Activated CD4-positive, alpha-beta T cell treated with anti-CD3 and anti-CD28 coated beads for 4 hours (primary cell): ENCODE measurements at places on chromosomes 2 and 18.

- DNase-seq = no peak
Measured at GRCh38 chr2:207787017-207787416, 17.3 kb upstream of the FZD5 start.

DNA sequence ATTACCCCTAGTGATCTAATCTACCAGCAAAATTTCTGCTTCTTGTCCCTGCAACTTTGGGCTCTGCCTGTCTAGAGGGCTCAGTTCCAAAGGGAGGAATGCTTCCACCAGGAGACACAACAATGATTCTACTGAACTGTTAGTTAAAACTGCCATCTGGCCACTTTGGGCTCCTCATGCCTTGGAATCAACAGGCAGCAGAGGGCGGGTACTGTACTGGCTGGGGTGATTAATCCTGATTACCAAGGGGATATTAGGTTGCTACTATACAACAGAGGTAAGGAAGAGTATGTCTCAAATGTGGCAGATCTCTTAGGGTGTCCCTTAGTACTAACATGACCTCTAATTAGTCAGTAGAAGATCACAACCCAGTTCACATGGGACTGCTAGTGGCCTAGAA, 21.4 kb downstream of the HADHA start:
- no peak for DNase-seq

DNA sequence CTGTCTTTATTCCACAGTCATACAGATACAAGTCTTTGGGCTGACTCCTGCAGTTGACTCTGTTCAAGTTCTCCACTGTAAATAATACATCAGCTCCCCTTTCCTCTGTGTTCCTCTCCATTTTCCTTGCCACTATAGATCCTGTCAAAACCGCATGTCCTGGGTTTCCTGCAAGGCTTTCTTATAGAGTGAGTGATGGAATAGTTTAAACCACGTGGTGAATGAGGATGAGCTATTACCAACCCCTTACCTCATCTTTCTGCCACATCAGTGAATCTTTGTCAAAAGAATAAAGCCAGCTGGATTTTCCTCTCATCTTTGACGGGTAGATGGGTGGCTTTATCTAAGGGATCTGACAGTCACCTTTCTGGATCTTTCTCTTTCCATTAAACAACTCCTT, 3.9 kb upstream of the GALNT14 start:
- DNase-seq = no peak

DNA sequence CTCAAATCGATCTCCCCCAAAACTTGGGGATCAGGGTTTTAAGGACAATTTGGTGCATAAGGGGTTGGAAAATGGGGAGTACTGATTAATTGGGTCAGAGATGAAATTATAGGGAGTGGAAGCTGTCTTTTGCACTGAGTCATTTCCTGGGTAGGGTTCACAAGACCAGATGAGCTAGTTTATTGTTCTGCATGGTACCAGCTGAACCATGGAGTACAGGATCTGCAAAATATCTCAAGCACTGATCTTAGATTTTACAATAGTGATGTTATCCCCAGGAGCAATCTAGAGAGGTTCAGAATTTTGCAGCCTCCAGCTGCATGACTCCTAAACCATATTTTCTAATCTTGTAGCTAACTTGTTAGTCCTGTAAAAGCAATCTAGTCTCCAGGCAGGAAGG, 73.1 kb downstream of the CPO start:
- DNase-seq = no peak

- DNase-seq = no peak
Measured at GRCh38 chr2:224986477-224986876, 55.8 kb downstream of the DOCK10 start.

GRCh38 chr2:41873102-41874031, 174.5 kb upstream of the PKDCC start:
- DNase-seq = no peak
